ENCODE measurements at places on chromosomes 1 and 21.
A peak's percentile ranks its signal among the peaks of the same experiment; 100 is the strongest.

GRCh38 chr1:15676688-15677661, 7.1 kb upstream of the PLEKHM2 start:
- H3K4me3 ChIP-seq = no peak overlapping the region
- no peaks in the 10 kb centered on the region for H3K36me3 ChIP-seq
- no peak for DNase-seq
- H3K4me1 ChIP-seq = no peaks in the 10 kb centered on the region

- no peaks in the 10 kb centered on the region for H3K36me3 ChIP-seq
- no peaks in the 10 kb centered on the region for H3K4me1 ChIP-seq
- DNase-seq = no peak
- H3K27ac ChIP-seq = no peak overlapping the region
- peaks cover 29% of the 10 kb centered on the region for H3K27me3 ChIP-seq
- H3K4me3 ChIP-seq = no peak overlapping the region
Measured at GRCh38 chr1:17892851-17893250, 137.7 kb downstream of the ACTL8 start.

- H3K27me3 ChIP-seq = peaks cover 9% of the 10 kb centered on the region
- H3K27ac ChIP-seq = no peak overlapping the region
- H3K4me3 ChIP-seq = no peak overlapping the region
- H3K4me1 ChIP-seq = no peaks in the 10 kb centered on the region
- no peak for DNase-seq
- peaks cover 2% of the 10 kb centered on the region for H3K36me3 ChIP-seq
Measured at GRCh38 chr1:94675373-94675772, 133.8 kb upstream of the F3 start.

GRCh38 chr1:92980732-92981647, 19.7 kb upstream of the DIPK1A start:
- H3K36me3 ChIP-seq = peaks cover 6% of the 10 kb centered on the region
- DNase-seq = peak; percentile 56
- H3K27me3 ChIP-seq = no peaks in the 10 kb centered on the region
- peak overlapping the region; percentile 68 for H3K4me3 ChIP-seq

DNA sequence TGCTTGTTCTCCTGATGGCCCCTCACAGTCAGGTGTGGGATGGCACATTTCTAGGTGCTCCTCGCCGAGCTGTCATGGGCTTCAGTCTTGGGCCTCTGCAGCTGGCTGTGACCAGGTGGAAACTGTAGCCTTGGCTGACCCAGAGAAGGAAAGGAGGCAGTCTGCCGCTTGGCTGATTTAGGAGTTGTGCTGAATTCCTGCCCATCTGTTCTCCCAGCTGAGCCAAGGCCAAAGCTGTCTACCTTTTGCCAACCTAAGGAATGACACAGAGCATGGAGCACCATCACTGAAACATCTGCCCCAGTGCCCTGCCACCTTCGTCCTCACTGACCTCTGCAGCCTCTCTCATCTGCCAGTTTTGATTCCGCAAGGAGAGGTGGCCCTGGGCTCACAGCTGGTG, 27.9 kb downstream of the UTP25 start:
- DNase-seq = no peak
- H3K4me1 ChIP-seq = no peaks in the 10 kb centered on the region
- H3K27me3 ChIP-seq = peaks cover under 1% of the 10 kb centered on the region
- peak overlapping the region; percentile 65 for H3K27ac ChIP-seq
- H3K36me3 ChIP-seq = peaks cover 34% of the 10 kb centered on the region
- H3K4me3 ChIP-seq = no peak overlapping the region

DNA sequence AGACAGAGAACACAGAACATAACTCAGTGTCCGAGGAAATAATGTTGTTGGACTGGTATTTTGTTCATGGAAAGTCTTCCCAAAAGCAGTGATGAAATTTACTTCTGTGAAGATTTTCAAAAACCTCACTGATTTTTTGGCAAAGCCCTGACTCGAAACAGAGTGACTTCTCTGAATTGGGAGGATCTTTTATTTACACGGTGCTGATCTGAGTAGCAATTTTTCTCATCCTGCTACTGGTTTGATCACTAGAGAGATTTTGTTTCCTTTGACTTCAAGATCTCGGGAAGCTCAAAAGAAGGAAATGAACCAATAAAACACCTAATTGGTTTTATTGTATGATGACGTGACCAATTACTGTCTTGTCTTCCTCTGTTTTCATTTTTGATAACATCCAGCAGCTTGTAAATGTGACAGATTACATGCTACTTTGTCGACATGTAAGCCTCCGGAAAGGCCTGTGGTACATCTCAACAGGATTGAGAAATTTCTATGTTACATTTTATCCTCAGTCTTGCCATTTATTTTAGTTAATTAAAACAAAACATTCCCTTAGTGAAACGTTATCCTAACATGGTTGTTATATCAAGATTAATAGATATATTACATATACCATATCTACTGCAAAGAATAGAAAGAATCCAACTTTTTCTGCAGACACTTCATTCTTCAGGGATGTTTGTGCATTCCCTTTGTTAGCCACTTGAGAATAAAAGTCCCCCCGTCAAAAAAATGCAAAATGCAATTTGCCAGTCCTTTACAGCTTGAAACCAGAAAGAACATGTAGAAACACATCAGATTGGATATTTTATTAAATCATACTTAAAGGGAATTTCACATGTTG, 42.8 kb upstream of the IFI44L start:
- no peak overlapping the region for H3K4me3 ChIP-seq
- H3K27ac ChIP-seq = no peak overlapping the region
- no peaks in the 10 kb centered on the region for H3K36me3 ChIP-seq
- DNase-seq = no peak
- H3K27me3 ChIP-seq = no peaks in the 10 kb centered on the region

- no peak for DNase-seq
- H3K27me3 ChIP-seq = peaks cover 57% of the 10 kb centered on the region
- H3K4me3 ChIP-seq = no peak overlapping the region
- no peaks in the 10 kb centered on the region for H3K4me1 ChIP-seq
- no peak overlapping the region for H3K27ac ChIP-seq
Measured at GRCh38 chr21:41530366-41530765, 22.4 kb upstream of the TMPRSS2 start.

DNA sequence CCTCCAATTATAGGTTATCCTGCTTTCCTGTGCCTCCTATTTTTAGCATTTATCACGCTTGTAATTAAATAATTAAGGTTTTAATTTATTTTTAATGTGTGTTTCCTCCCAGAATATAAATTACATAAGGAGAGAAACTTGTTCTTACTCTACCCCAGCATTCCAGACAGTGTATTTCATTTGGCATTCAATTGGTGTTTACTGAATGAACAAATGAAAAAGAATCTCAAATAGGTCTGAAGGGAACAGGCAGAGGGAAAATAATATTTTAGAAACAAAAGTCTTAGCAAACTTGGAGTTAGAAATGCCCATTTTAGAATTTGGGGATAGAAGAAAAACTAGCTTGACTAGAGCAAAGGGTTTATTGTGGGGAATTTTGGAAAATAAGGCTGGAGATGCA, 9.9 kb upstream of the RSRP1 start:
- H3K4me1 ChIP-seq = peaks cover 9% of the 10 kb centered on the region
- no peak overlapping the region for H3K27ac ChIP-seq
- no peaks in the 10 kb centered on the region for H3K27me3 ChIP-seq
- DNase-seq = no peak
- H3K36me3 ChIP-seq = peaks cover 30% of the 10 kb centered on the region
- no peak overlapping the region for H3K4me3 ChIP-seq

- no peaks in the 10 kb centered on the region for H3K27me3 ChIP-seq
- DNase-seq = no peak
- peaks cover 22% of the 10 kb centered on the region for H3K4me1 ChIP-seq
- no peak overlapping the region for H3K4me3 ChIP-seq
- peak overlapping the region; percentile 25 for H3K27ac ChIP-seq
Measured at GRCh38 chr1:222583079-222583478, 6.7 kb downstream of the TAF1A start.

DNA sequence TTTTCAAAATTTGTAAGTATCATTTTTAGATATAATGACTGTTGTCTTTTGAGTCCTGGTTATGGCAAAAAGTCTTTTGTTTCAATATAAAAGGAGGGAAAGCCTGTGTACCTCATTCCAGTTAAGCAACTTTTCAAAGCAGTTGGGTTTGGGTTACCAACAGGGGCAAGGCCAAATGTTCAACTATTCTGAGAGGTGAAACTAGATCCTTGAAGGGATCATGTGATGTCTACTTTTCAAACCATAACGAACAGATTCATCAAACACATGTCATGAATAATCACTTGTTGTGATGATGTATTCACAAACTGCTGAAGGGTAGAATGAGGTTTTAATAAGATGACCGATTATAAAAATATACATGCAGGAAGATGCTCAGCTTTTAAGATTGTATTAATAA, 171.3 kb downstream of the HHAT start:
- no peaks in the 10 kb centered on the region for H3K27me3 ChIP-seq
- no peak overlapping the region for H3K27ac ChIP-seq
- no peak for DNase-seq
- no peak overlapping the region for H3K4me3 ChIP-seq
- no peaks in the 10 kb centered on the region for H3K4me1 ChIP-seq
- H3K36me3 ChIP-seq = no peaks in the 10 kb centered on the region

- no peaks in the 10 kb centered on the region for H3K36me3 ChIP-seq
- no peak overlapping the region for H3K27ac ChIP-seq
- no peak for DNase-seq
- H3K27me3 ChIP-seq = peaks cover 19% of the 10 kb centered on the region
Measured at GRCh38 chr1:199550199-199551065, 477.1 kb upstream of the NR5A2 start.

- H3K4me3 ChIP-seq = peak overlapping the region; percentile 56
- H3K27me3 ChIP-seq = no peaks in the 10 kb centered on the region
- H3K36me3 ChIP-seq = no peaks in the 10 kb centered on the region
- no peak for DNase-seq
- H3K4me1 ChIP-seq = peaks cover 30% of the 10 kb centered on the region
Measured at GRCh38 chr1:167617153-167618147, 12.6 kb upstream of the RCSD1 start.

DNA sequence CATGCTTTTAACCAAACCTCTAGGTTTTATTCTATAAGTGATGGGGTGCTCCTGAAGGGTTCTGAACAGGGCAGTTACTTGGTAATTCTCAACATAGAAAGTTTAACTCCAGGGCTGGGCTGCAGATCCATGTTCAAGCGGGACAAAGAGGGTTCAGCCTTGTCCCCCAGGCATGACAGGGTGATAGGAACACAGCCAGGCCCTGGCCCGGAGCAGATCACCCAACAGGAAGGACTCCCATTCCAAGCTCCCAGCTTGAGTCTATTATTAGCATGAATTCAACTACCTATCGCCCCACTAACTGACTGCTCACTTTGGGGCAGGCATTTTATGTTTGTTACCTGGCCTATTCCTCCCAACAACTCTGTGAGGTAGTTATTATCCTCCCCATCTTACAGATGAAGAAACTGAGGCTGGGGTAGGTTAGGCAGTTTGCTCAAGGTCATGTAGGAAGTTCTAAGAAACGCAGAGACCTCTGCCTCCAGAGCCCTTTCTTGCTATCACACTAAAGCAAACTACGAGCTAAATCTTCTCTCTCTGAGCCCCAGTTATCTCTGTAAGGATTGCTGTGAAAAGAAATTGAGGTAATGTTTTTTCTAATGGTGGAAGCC, 14.5 kb downstream of the ASAP3 start:
- H3K36me3 ChIP-seq = no peaks in the 10 kb centered on the region
- H3K27me3 ChIP-seq = no peaks in the 10 kb centered on the region
- H3K4me3 ChIP-seq = no peak overlapping the region
- DNase-seq = no peak

- no peak overlapping the region for H3K27ac ChIP-seq
- DNase-seq = no peak
- no peak overlapping the region for H3K4me3 ChIP-seq
Measured at GRCh38 chr1:104630567-104631149, 881.0 kb downstream of the AMY1C start.

DNA sequence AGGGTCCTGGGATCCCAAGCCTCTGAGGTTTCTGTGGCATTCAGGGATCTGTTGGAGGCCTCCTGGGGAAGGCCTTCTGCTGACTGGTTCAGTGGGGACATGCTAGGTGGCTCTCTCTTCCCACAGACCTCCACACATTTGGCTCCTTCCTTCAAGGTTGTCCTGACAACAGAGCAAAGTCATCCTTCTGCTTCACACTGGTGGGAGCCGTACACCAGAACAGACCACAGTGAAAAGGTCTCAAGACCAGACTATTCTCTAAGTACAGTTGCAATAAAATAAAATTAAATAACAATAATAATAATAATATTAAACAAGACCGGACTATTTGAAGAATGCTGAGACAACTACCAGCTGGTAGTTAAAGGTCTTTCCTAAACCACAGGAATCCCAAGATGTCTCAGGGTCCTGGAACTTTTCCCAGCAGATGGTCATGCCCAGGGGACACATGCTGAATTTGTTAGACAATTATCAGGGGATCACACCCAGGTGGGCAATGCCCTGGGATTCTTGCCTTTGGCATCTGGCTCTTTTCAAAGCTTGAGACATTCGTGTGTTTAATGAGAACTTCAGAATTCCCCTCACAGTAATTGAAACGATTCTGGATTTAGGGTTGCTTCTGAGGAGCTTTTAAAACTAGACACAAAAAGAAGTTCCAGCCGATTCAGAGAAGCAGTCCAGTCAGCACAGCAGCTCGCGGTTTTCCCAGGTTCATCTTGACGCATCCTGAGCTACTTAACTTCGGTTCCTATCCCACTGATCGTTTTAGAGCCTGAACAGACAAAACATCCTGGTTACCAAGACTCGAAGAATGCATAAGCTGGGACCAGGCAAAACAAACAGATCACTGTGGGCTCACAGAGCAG, 22.9 kb downstream of the HTR1D start:
- H3K27me3 ChIP-seq = peaks cover 51% of the 10 kb centered on the region
- peaks cover 2% of the 10 kb centered on the region for H3K4me1 ChIP-seq
- H3K27ac ChIP-seq = no peak overlapping the region
- H3K4me3 ChIP-seq = no peak overlapping the region

DNA sequence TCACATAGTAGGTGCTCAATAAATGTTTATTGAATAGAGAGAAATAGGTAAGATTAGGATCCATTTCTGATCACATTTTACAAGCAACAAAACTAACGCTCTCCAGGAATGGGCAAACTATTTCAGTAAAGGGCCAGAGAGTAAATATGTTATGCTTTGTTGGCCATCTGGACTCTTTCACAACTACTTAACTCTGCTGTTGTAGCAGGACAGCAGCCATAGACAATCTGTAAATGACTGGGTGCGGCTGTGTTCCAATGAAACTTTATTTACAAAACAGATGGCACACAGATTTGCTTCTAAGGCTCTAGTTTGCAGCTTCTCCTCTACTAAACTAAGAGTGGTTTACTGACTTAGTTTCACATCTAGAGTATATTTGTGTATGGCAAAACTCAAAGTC, 83.0 kb upstream of the BACH1 start:
- no peak for DNase-seq
- no peaks in the 10 kb centered on the region for H3K4me1 ChIP-seq
- no peaks in the 10 kb centered on the region for H3K36me3 ChIP-seq
- no peaks in the 10 kb centered on the region for H3K27me3 ChIP-seq

GRCh38 chr1:19559641-19560040, 74.3 kb upstream of the CAPZB start:
- H3K4me3 ChIP-seq = no peak overlapping the region
- no peak overlapping the region for H3K27ac ChIP-seq
